Mucosa of descending colon (tissue), 3 donors: ENCODE measurements at places on chromosomes 12 and 14.

DNA sequence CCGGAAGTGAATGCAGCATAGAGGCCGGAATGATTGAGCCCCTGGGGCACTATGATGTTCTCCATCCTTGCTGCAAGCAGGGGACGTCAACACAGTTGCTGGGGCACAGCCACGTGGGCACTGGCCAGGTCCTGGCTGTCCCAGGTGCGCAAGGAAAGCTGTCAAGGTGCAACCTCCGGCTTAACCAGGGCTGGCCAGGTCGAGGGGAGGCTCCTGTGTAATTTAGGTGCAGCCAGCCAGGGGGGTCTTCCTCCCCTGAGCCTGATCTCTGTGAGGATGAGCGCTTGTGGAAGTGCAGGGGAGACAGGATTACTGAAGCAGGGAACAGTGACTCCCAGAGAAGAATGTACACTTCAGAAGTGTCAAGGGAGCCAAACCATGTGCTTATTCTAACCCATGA lies 852.8 kb upstream of the TMEM132C start:
- DNase-seq, result no peak

GRCh38 chr14:100526632-100527031 lies 60.6 kb downstream of the BEGAIN start:
- DNase-seq, result no peak

DNA sequence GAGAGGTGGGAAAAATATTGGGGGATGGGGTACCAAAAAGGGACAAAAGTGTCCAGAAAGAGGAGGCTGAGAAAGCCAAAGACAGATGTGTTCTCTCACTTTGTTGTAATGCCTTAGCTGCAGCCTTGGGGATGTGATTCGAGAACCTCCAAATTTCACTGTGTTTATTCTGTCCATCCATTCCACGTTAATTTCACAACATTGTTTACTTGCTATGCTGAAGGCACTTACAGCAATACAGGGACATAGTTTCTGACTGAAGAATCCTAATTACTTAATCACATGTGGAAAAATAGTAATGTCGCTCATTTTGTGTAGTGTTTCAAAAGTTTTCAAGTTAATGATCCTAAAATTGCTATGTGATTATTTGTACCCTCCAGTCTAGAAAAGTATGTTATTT lies 146.2 kb upstream of the SLC38A2 start:
- DNase-seq, result no peak

DNA sequence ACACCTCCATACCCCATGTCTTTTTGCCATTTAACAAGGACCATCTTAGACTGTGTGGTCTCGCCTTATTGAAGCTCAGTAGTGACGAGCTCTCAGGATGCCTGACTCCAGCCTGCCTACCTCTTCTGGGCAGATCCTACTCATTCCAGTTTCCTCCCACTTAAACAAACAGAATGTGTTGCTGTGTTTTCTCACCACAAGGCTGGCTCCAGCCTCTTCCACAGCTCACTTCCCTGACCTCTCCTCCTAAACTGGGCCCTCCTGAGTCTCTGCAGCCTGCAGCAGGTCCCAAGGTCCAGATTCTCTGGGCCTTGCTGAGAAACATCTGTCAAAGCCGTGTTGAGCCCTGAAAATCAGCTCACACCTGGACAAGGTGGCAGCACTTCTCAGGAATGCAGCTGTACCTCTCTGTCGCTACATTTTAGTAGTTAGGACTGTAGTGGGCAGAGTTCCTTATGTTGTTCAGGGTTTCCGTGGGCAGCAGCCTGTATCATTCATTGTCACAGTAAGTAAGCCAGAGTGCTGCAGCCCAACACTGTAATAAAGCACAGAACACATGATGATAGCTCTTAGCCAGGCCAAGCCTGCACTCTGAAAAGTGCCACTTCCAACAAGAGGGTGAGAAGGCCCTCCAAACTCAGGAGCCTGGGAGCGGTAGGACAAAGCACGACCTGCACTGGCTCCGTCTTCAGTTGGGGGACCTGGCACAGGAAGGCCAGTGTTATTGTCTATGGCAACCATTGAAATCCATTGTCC lies 68.5 kb downstream of the NKX2-1 start:
- no peak for DNase-seq

GRCh38 chr12:124545508-124546418 lies 21.6 kb downstream of the NCOR2 start:
- peak; percentile 62 for DNase-seq

- DNase-seq, result no peak
Observed at GRCh38 chr14:64937171-64937820, 5.2 kb downstream of the GPX2 start.

DNA sequence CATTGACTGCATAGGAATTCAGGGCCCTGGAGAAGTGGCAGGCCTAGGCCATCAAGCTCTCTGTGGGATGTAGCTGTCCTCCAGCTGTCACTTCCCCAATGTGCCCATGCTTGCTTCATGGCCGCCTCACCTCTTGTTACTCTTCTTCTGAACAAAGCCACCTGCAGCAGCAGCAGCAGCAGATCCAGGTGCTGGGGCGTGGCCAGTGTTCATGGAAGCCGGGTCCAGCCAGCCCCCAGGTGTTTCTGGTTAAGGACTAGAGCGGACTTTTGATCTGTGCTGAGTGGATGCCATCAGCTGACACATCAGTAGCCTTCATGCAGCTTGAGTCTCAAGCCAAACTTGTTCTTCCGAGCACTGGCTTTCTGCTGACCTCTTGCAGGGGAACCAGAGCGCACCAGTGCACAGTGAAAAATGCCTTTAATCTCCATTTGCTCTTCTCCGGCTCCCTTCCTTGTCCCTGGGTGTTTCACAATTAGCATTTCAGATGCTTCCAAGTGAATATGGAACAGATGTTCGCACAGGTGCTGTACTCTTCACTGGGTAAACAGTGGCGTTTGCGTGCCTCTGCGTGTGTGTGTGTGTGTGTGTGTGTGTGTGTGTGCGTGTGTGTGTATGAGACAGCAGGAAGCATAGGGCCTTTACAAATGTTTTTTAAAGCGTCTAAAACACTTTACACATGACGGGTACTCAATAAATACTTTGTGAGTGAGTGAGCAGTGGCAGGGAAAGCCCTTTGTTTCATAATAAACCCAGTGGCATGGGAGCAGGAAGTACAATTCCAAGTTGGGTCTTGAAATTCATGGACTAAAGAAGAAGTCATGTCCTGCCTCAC lies 20.1 kb downstream of the TPCN1 start:
- peak; percentile 82 for DNase-seq

DNA sequence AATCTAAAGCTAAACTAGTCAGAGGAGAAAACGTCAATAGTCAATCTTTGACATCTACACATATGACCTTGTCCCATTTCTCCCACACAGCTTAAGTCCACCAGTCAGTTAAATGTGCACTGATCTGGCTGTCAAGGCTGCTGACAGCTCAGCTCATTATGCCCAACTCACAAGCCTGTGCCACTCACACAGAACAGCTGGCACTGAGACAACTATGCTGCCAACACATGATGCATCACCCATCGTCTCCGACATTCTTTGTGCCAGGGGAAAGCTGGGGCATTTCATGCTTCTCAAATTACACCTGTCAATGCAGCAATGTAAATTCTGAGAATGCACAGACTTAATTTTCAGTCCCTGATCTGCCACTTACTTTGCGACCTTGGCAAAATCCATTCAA lies 25.3 kb downstream of the GNS start:
- no peak for DNase-seq

DNA sequence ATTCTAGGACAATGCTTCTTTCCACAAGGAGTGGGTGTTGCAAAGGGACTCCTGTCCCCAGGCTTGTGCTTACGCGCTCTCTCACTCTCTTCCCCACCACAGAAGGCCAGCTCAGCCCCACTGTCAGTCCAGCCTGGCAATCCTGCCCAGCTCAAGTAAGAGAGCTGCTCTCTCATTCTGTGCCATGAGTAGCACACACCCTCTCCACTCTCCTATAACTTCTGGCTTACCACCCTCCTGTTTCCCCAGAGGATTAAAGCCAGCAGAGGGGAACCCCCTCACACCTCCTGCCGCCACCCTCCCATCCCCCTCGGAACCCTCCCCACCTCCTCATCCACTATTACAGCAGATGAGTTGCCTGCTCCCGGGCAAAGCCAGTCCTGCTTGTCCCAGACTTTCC lies 17.1 kb downstream of the NCKAP5L start:
- DNase-seq, result no peak

DNA sequence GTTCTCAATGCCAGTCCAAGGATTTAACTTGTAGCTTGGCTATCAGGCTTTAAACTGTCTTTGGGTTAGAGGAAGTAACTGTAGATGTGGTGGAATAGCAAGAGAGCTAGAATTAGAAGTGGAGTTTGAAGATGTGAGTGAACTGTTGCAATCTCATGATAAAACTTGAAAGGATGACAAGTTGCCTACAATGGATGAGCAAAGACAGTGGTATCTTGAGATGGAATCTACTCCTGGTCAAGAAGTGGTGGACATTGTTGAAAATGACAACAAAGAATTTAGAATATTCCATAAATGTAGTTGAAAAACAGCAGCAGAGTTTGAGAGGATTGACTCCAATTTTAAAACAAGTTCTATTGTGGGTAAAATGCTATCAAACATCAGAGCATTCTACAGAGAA lies 199.0 kb downstream of the DUSP6 start:
- no peak for DNase-seq

GRCh38 chr14:78184157-78184556 lies 14.0 kb downstream of the NRXN3 start:
- no peak for DNase-seq

DNA sequence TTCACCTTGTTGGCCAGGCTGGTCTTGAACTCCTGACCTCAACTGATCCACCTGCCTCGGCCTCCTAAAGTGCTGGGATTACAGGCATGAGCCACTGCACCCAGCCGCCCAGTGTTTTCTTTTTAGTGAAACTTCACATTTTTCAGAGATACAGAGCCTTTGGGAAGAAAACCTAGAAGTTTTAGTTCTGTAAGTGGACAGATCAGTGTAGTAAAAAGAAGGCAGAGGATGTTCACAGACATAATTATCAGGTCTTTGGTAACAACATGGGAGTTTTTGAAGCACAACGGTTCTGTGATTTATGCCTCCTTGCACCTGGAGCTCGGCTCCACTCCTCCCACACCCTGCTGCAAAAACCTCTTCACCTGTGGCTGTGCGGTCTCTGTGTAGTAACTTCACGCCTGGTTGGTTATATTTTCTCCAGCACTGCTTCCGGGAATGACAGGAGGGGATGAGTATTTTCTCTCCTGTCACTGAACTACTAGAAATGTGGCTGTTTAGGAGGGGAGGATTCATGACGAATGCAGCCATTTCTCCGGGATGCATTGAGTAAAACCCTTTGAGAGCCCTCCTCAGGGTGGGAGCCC lies 67.0 kb downstream of the ARF6 start:
- no peak for DNase-seq

DNA sequence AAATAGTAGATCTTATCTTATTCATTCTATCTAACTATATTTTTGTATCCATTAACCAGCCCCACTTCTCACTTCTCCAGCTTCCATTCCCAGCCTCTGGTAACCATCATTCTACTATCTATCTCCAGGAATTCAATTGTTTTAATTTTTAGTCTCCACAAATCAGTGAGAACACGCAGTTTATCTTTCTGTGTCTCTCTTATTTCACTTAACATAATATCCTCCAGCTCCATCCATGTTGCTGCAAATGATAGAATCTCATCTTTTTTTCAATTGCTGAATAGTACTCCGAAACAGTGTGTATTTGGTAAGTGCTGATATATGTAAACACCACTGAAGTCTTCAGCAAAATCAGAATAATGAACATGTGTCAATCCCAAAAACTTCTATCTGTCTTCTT lies 587.2 kb upstream of the ATP2B1 start:
- no peak for DNase-seq

- no peak for DNase-seq
Observed at GRCh38 chr14:79986251-79986650, 225.1 kb downstream of the DIO2 start.

- DNase-seq, result no peak
Observed at GRCh38 chr12:7934091-7934888, 1.7 kb downstream of the SLC2A3 start.

DNA sequence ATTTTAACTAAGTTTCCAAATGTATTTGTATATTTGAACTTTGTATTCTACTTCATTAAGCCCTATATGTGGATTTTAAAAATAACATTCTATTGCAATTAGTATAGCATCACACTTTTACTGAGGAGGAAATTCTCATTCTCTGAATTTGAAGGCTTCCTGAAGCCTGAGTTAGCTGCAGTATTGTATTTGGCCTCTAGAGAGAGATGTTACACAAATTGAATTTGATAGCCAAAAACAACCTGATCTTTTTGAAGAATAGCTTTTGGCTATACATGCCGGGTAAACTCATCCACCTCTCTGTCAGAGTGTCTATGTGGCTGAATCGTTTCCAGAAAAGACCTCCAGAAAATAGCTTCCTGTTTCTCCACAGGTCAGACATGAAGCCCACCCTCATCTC lies 316.5 kb upstream of the OR4E1 start:
- no peak for DNase-seq

GRCh38 chr14:23650506-23650905 lies 14.3 kb downstream of the DHRS2 start:
- DNase-seq, result no peak

DNA sequence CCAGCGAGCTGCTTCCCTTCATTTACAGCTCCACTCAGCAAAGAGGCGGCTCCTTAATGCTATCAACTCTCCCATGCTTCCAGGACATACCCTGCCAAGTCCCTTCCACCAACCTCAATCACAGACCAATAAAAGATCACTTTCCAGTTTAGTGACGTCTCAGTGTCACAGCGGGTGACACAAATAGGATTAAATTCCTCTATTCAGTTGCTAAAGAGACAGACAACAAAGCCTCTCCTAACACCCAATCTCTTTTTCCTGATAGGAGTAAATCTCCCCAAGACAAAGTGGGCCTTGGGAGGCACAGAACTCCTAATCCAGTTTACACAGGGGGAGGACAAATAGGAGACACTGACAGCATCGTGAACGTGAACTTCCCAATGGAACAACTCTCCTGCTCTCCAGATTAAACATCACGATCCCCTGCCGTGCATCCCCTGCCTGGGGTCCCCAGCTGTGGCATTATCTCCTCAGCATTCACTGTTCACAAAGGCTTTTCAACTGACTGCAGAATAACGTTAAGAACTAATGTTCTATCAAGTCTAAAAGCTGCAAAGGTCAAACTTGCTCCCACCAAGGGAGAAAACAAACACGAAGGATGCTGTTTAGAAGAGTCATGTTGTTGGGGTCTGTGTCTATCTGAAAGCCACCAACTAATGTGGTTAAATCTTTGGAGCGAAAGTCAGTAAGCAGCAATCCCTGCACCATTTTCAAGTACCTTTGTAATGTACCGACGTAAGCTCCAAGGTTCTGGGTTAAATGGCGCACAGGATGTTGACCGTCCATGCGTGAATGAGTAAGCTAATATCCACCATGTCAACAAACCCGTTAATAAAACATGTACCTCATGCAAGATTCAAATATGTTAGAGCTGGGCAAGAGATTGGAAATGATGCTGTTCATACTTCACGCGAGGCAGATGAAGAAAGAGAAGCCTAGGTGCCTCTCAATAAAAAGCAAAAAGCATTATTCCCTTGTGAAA lies 31.5 kb downstream of the TMEM132D start:
- DNase-seq, result no peak

GRCh38 chr14:64993266-64993930 lies 6.7 kb downstream of the FNTB start:
- DNase-seq, result no peak

GRCh38 chr12:26188127-26188526 lies 7.2 kb upstream of the SSPN start:
- no peak for DNase-seq
